Keratinocyte (primary cell): ENCODE measurements at places on chromosomes 1 and 21. TPM values are rescaled to one million over a fixed set of nuclear protein-coding genes. Genes with fewer than 3 reads are reported as not detected.
A peak's percentile ranks its signal among the peaks of the same experiment; 100 is the strongest.

FCGR2B gene
- polyA plus RNA-seq: 0.01 TPM in 1 of 3 replicates, not detected in the others

AKR7A3 gene
- 0.03 to 0.35 TPM (median 0.17 TPM) in 3 replicates for polyA plus RNA-seq

DNA sequence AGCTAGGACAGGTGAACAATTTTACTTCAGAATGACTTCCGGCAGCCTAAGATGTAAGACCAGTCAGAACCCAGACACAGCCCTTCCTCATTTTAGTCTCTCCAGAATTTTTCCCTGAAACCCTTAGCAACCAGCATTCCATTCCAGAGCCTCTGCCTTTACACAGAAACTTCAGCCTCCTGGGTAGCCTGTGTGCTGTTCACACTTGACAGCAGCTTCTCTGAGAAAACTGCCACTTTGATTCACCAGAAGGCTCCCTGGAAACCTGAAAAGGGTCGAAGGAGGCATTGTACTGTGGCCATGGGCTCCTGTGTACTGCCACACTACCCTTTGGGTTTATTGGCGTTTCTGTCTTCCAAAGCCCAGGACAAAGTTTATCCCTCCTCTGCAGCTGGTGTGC is 17.4 kb downstream of the HYI start:
- H3K27me3 ChIP-seq: no peaks in the 10 kb centered on the region
- H3K36me3 ChIP-seq: peaks cover 44% of the 10 kb centered on the region
- H3K4me1 ChIP-seq: no peaks in the 10 kb centered on the region
- H3K4me3 ChIP-seq: no peak overlapping the region
- H3K27ac ChIP-seq: no peak overlapping the region

DNA sequence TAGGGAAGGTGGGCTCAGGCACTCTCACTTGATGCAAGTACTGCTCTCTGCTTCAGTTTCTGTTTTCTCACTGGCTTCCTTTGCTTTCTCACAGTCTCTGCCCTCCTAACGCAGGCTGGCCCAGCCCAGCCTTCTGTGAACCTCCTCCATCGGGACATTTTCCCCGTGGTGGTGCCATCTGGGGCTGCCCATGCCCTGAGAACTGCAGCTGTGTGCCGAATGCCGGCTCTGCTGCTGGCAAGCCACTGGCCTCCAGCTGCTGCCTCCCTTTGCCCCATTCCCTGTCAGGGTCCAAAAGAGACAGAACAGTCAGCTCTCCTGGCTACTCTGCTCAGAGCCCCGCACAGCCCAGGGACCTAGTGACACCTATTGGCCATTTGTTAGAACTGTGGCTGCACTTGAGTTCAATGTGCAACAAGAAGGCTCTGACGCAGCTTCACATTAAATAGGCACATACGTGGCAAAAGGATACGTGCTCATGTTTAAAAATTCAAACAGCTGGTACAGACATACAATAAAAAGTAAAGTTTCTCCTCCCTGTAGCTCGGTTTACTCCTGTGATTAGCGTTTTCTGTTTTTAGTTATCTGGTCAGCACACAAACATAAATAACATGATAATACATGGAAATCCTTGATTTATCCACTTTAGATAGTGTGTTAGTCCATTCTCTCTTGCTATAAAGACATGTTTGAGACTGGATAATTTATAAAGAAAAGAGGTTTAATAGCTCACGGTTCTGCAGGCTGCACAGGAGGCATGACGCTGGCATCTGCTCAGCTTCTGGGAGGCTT is 46.6 kb downstream of the FCRL5 start:
- DNase-seq: peak; percentile 33
- no peaks in the 10 kb centered on the region for H3K4me1 ChIP-seq
- H3K4me3 ChIP-seq: no peak overlapping the region

- DNase-seq: no peak
- peaks cover 4% of the 10 kb centered on the region for H3K4me1 ChIP-seq
- no peak overlapping the region for H3K4me3 ChIP-seq
Observed at GRCh38 chr21:46046471-46046870, 51.4 kb upstream of the COL6A2 start.

GRCh38 chr21:31878831-31879230 is 6.0 kb downstream of the HUNK start:
- H3K4me3 ChIP-seq: no peak overlapping the region
- H3K27ac ChIP-seq: no peak overlapping the region
- H3K4me1 ChIP-seq: no peaks in the 10 kb centered on the region
- DNase-seq: no peak
- no peaks in the 10 kb centered on the region for H3K36me3 ChIP-seq

GRCh38 chr1:108561689-108562326 is 1.9 kb downstream of the EEIG2 start:
- H3K4me1 ChIP-seq: peaks cover 15% of the 10 kb centered on the region
- no peak overlapping the region for H3K4me3 ChIP-seq
- no peak overlapping the region for H3K27ac ChIP-seq
- DNase-seq: no peak
- H3K27me3 ChIP-seq: no peaks in the 10 kb centered on the region
- no peaks in the 10 kb centered on the region for H3K36me3 ChIP-seq

GRCh38 chr1:35691080-35691479 is 27.6 kb downstream of the C1orf216 start:
- H3K36me3 ChIP-seq: no peaks in the 10 kb centered on the region
- H3K27me3 ChIP-seq: peaks cover 8% of the 10 kb centered on the region
- no peaks in the 10 kb centered on the region for H3K4me1 ChIP-seq

- H3K27ac ChIP-seq: peak overlapping the region; percentile 51
- H3K4me1 ChIP-seq: peaks cover 22% of the 10 kb centered on the region
Observed at GRCh38 chr1:8396786-8397406, 79.0 kb downstream of the SLC45A1 start.

DNA sequence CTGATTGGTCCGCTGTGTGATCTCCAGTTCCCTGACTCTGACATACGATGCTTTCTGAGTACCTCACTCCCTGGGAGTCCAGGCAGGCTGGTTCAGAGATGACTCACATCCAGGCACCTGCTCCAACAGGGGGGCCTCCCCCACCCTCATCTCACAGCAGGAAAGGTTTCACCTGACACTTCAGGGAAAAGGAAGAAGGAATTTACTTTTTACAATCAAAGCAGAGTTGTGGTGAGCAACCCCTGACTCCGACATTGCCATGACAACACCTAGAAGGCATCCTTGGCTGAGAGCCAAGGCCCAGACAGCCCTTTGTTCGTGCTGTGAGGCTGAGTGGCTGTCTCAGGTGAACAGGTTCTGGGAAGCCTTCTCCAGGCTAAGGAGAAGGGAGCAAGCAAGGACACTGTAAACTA is 164.6 kb upstream of the GJB5 start:
- peak; percentile 7 for DNase-seq
- no peak overlapping the region for H3K4me3 ChIP-seq
- no peaks in the 10 kb centered on the region for H3K4me1 ChIP-seq
- no peak overlapping the region for H3K27ac ChIP-seq
